Astrocyte of the hippocampus (primary cell): ENCODE measurements at places on chromosomes 6 and 20.
A peak's percentile ranks its signal among the peaks of the same experiment; 100 is the strongest.

- DNase-seq: no peak
These were observed 7.2 kb downstream of the PREX1 start for GRCh38 chr20:48820649-48820973.

DNA sequence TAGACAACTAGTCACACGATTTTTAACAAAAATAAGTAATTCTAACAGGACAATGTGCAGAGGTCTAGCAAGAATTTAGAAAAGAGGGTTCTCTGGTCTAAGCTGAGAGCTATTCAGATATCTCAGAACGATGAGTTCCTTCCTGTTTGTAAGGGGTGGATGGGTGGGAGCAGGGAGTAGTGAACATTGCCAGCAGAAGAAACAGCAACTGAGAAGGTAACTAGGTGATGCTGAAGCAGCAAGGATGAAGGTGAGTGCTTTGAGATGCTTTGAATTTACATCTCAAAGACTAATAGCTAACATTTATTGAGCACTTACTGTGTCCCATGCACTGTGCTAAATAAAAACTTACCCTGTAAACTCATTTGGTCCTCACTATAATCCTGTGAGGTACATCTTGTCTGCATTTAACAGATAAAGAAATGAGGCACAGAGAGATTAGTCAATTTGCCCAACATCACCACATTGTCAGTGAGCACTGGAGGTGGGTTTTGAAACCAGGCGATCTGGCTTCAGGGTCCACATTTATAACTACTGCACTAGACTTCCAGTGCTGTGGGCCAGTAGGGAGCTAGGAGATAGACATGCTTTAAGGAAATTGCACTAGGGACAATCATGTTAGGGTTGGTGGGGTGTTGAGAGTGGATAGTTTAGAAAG, 15.7 kb downstream of the BRD2 start:
- no peak for DNase-seq

DNA sequence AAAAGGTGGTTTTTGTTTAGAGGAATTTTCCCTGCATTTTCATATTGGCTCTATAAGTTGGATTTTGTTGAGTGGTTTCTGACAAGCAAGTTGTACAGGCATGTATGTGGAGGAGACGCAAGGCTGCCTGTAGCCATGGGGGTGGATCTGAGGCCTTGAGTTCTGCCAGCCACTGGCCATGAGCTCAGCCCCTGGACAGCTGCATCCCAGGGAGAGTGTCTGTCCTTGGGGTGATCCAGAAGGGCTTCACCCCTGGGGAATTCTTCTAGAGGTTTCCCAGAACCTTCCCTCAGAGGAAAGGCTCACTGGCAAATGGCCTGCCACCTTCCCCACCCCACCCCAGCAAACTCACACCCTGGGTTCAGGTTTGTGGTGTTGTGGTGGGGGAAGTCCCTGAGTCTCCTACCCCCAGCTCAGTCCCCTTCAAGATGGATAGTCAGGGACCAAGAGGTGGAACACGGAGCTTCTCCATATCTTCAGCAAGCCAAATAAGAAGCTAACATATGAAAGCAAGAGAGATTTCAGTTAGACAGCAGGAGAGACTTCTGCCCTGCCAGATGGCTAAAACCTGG, 11.6 kb upstream of the NOL4L start:
- no peak for DNase-seq

DNA sequence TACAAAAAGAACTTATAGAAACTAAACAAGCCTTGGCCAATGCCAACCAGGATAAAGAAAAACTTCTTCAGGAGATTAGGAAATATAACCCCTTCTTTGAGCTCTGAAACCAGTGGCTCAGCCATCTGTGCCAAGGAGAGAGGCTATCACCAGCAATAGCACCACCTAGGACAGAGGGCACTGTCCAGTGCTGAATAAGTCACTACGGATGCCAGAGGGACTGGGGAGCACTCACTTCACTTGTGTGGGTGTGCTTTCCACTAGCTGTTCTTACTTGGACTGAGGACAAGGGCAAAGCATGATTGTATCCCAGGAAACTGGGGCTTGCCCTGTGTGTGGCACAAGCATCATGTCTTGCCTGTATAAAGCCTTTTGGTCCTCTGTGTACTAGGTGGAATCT, 15.5 kb downstream of the TAF11 start:
- no peak for DNase-seq

DNA sequence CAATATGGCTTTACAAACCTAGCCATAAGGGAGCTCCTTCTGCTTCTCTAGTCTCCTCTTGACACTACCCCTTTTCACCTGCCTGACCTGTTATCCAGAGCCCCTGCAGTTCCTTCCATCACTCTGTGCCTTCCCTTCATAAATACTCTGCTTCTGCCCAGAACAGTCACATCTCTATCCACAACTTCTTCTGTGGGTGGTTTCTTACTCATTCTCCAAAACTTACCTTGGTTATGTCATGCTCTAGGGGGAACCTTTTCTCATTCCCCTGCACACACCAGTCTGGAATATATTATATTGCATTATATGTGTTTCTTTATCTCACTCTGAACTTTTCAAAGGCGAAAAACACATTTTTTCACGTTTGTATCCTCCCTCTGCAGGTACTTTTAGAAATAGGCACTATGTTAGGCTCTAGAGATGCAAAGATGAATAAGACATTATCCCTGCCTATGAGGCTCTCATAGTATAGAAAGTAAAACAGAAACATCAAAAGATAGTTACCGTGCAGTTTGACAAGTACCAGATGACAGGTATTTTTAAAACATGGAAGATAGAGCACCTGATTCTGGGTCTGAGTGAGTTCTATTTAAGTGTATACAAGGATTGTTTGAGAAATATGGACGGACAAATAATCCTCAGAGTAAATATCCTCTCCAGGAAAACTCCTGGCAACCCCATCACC, 51.5 kb downstream of the AIG1 start:
- DNase-seq: no peak

DNA sequence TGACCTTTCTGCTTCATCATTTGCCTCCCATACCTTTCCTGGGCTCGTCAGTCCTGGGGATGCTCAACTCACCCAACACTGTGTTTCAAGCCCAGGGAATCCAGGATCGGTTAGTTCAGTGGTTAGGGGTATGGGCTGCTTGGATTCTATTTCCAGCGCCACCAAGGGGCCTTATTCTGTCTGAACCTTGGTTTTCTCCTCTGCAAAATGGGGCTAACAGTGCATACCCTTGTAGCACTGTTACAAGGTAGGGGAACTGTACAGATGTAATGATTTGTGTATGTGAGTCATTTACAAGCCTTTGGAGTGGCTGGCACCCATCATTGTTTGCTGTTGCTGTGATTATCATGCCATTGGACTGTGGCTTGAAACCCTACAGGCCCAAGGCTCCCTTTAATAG, 14.5 kb upstream of the CSNK2A1 start:
- DNase-seq: no peak

DNA sequence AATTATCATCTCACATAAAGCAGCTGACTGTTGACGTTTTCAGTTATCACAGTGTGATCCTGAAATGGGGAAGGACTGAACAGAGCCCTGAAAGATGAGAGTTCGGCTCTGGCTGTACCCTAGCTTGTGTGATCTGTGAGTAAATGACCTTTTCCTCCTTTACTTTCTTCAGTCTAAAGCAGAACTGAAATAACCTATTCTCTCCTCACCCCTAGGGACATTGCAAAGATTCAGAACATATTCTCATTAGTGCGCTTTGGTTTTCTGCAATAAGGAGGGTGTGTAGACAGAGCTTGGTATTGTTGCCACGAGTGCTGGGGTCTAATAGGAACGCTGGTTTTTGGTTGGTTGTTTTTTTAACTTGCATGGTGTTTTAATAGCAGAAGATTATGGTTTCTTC, 16.7 kb downstream of the FARS2 start:
- DNase-seq: no peak

GRCh38 chr6:11398451-11399326, 138.9 kb upstream of the TMEM170B start:
- no peak for DNase-seq

GRCh38 chr20:57428324-57429158, 37.3 kb downstream of the RBM38 start:
- no peak for DNase-seq

DNA sequence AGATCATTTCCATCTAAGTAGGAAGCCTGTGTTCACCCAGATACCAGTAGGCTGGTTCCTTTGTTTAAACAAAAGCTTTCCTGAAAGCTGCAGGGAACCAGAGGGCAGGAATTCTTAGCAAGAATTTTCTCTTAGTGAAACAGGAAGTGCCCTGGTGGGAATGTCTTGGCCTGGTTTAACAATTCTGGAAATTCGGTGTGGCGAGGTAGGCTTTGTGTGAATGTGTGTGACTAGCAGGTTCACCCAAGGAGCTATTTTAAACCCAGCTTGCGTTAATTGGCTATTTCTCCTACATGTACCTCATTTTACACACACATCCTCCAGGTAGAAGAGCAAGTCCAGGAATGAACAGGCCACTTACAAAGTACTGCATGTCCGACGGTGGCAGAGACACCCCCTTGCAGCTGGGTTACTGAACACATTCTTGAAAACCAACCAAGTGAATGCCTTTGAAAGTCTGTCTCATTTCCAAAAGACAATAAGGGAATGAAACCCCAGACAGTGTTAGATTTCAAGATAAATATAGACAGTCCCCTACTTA, 64.6 kb downstream of the GFOD1 start:
- DNase-seq: peak; percentile 82

- no peak for DNase-seq
These were observed 258.8 kb downstream of the ZNF217 start for GRCh38 chr20:53334861-53335260.

- DNase-seq: peak; percentile 85
These were observed 16.0 kb downstream of the UQCC1 start for GRCh38 chr20:35395728-35396127.

DNA sequence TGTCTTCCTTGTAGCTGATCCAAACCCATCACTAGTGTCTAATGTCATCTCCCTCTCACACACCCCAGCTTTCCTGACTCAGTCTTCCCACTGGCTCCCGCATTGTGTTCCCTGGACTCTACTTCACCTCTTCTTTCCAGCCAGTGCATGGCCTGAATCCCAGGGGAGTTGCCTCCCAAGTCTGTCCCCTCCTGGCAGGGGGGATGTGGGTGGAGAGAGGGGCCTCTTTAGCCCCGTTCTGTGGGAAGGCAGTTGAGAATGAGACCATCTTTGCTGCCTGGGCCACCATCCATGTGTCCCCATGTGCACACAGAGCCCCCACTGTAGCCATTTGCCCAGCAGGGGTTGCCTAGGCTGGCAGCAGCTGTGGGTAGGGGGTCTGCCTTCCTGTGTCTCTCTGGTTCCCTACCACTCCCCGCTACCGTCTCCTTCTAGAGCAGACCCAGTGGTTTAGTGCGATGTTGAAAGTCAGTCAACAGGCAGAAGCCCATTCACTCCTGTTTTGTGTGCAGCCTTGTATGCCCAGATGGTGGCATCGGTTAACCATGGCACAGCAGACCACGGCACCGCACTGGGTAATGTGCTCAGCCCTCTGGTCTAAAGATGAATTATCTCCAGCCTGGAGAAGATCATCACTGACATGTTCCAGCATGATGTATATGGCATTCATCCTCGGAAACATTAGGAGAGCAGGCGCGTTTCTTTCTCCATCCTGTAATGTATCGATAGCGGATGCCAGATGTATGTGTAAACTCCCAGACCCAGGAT, 178.8 kb upstream of the SNX9 start:
- no peak for DNase-seq

GRCh38 chr6:284486-284885, 7.8 kb upstream of the DUSP22 start:
- DNase-seq: no peak

DNA sequence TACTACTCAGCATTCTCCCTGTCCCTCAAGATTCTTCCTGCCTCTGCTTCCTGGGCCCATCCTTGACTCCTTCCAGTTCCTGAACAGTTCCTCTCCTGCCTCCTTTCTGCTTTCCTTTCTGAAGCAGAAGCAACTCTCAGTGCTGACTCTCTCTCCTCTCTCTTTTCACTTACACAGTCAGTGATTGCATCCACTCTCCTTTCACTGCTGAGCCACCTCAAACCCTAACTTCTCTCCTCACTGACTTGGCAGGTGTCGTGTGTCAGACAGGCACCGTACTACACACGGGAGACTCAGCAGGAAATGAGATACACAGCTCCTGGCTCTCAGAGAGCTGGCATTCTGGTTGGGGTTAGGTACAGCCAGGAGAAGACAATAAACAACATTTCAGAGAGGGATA, 5.6 kb downstream of the ABHD16A start:
- DNase-seq: no peak

DNA sequence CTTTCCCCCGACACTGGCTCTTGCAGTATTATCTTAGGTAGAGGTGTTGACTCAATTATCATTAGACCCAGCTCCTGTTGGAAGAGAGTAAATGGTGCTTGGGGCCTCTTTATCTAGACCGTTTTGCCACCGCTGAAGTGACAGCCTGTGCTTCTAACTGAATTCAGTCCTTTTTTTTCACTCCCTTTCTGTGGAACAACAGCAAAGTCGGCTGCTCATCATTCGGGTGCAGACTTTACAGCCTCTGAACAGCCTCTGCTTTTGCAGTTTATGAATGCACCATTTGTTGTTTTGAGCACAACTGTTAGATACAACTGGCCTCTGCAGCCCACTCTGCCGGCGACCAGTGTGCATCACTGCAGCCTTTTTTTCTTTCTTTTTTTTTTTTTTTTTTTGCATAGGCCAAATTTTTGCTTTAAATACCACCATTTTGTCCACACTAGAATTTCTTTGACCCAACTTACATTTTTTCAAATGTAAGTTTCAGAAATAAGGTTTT, 35.8 kb downstream of the RREB1 start:
- DNase-seq: peak; percentile 34

- no peak for DNase-seq
These were observed 71.7 kb upstream of the GTSF1L start for GRCh38 chr20:43798291-43799149.

GRCh38 chr6:111406200-111406721, 76.8 kb downstream of the REV3L start:
- no peak for DNase-seq

DNA sequence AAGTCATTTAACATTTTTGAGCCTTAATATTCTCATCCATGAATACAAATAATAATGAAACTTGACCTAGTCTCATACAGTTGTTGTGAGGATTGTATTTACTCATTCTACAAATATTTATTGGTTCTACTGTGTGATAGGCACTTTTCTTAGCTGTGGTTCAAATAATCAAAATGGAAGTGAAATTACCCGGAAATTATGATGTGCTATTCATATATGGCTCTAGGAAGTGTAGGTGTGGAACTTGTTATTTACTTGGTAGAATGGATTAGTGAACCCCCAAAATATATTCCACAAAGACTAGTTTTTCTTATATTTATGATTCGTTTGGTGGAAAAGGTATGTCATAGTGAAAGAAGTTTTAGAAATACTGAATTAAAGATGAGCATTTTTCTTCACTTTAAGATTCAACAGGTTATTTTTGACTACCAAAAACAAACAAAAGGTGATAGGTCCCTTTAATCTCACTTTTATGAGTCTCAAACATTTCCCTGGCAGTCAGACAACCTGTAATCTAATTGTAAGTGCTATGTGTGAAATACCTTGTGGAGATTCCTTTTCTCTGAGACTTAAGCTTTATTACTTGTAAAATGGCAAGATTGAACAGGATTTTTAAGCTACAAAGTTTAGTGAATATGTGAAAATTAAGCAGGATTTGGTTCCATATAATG, 77.8 kb downstream of the STXBP5 start:
- DNase-seq: no peak

GRCh38 chr20:32216179-32217142, 8.8 kb downstream of the POFUT1 start:
- DNase-seq: no peak

- DNase-seq: peak; percentile 63
These were observed 5.9 kb downstream of the TP53INP2 start for GRCh38 chr20:34709831-34710567.
